Esophagus squamous epithelium (tissue), 5 donors: ENCODE measurements at places on chromosomes 7 and 10.
A peak's percentile ranks its signal among the peaks of the same experiment; 100 is the strongest.

- DNase-seq = no peak
Measured at GRCh38 chr7:49767719-49768118, 5.7 kb upstream of the VWC2 start.

GRCh38 chr7:31493714-31494181 is 20.1 kb upstream of the ITPRID1 start:
- no peak for DNase-seq

- no peak for DNase-seq
Measured at GRCh38 chr10:1366811-1367425, 310.7 kb downstream of the WDR37 start.

DNA sequence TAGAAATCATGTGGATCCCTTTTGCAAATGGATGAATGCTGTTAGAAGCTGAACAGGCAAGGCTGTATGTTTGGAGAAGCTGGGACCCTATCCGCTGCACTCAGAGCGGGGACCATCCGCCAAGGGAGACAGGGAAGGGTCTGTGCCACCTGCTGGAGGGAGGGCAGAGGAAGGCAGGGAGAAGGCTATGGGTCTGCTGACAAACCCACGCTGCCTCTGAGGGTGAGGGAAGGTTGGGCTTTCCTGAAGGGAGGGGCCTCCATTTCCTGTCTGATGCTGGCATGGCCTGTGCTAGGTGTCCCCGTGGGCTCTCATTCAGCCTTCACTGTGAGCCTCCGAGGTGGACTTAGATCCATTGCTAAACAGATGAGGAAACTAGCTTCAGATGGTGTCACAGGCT is 5.3 kb upstream of the CRHR2 start:
- no peak for DNase-seq

- no peak for DNase-seq
Measured at GRCh38 chr7:88201305-88201704, 18.5 kb downstream of the SRI start.

DNA sequence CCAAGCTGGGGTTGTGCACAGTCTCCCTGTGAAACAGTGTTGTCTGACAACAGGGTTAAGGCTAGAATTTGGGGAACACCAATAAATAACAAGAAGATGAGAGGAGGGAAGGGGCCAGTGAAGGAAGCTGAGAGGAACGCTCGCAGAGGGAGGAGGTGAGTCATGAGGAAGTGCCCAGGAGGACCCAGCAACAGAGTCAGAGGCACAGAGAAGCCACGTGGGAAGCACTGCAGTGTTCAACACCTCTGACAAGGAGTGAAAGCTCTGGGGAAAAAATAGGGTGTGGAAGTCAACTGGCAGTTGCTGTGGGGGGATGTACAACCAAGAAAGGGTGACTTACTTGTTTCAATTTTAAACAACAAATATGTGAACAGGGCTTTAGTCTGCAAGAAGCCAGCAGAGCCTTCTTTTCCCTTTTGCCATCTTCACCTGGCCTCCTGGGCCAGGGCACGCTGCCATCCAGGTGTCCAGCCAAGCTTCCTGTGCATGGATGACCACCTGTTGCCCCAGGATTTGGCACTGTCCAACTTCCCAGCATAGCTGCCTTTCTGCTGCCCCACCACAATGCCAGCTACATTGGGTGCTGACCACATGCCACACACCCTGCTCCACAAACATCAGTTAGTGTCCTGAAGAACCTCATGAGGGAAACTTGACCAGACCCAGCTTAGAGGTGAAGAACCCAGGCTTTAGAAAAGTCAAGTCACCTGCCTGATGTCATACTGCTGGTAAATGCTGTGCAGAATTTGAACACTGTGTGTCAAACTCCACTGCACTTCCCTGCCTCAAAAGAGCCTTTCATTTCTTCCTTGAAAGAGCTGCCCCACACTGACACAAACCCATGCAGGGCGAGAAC is 69.6 kb downstream of the ATXN7L1 start:
- DNase-seq = no peak

GRCh38 chr10:110360857-110361474 is 56.2 kb upstream of the SMNDC1 start:
- DNase-seq = no peak

DNA sequence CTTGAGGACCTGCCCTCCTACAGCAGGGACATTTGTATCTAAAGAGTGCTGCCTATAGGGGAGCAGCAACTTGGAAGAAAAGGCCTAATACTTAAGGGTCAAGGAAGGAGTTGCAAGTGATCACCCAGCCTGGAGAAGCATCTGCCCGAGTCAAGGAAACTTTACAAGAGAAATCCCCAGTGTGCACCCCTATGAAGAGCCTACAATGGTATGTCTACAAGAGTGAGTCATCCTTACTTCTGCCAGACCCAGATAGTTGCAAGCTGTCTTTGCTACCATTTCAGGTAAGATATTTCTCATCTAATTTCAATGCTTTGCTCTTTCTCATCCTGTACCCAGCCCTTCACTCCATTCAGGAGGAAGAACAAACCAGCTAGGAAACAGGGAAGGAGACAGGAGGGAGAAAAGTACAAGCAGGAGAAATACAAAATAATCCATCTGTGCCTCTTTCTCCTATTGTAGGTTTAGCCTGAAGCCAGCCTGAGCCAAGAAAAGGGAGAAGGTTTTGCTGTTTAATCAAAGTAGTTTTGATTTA is 34.4 kb upstream of the AGR3 start:
- no peak for DNase-seq

DNA sequence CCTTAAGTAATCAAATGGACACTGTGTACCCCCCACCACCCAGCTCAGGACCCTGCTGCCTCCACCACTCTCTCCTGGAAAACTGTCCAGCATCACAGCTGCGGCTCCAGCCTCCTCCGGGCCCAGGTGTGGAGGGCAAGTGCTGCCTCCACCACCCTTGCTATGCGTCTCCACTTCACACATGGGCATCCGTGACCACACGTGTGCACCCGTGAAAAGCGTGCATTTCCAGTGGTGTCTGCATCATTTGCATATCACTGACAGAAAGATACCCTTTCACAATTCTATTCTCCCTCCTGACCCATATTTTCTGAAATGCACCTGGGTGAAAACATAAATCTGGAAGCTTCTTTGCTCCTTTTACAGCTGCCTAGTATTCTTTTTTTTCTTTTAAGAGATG is 89.7 kb upstream of the PDGFA start:
- DNase-seq = no peak

DNA sequence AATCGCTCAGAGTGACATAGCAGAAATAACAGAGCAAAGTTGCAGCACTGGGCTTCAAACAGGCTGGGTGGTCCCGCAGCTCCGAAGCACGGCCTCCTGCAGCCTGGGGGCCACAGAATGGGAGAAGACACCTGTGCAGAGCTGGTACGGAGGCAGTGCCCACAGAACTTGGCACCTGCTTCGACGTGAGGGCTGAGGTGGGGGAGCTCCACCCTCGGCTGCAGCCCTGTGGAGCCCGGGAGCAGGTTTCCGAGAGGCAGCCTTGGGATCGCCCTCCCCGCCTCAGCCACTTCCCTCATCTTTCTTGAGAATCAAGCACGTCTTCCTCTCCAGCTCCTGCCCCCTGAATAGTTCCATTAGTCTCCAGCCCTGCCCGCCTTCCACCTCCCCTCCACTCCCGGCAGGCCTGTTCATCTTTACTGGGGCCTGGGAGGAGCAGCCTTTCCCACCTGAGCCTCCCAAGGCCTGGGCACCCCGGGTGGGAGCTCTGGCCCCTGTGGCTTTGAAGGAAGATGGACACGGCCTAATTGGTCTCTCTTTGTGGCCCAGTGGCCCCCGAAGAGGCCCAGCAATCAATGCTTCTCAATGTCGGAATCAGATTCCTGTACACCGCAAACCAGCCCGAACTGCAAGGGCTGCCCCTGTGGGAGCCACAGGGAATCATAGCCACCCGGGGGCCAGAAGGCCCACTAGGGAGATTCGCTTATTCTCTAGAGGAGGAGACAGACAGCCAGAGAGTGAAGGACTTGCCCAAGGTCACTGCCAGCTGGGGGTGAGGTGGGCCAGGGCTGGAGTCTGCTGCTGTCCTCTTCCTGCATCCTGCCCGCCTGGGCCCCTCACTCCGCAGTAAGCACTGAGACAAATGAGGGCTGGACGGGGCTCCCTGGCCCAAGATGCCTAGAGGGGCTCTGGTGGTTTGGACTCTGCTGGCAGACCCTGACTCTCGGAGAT is 17.0 kb upstream of the PCBD1 start:
- no peak for DNase-seq

- DNase-seq = no peak
Measured at GRCh38 chr7:135659159-135659846, 3.0 kb upstream of the STMP1 start.

- peak; percentile 63 for DNase-seq
Measured at GRCh38 chr10:14959221-14960057, at the start of gene MEIG1. Gene MEIG1 (plus strand): TSS chr10:14959388. CDS start chr10:14966469, 7,081 bp downstream.

DNA sequence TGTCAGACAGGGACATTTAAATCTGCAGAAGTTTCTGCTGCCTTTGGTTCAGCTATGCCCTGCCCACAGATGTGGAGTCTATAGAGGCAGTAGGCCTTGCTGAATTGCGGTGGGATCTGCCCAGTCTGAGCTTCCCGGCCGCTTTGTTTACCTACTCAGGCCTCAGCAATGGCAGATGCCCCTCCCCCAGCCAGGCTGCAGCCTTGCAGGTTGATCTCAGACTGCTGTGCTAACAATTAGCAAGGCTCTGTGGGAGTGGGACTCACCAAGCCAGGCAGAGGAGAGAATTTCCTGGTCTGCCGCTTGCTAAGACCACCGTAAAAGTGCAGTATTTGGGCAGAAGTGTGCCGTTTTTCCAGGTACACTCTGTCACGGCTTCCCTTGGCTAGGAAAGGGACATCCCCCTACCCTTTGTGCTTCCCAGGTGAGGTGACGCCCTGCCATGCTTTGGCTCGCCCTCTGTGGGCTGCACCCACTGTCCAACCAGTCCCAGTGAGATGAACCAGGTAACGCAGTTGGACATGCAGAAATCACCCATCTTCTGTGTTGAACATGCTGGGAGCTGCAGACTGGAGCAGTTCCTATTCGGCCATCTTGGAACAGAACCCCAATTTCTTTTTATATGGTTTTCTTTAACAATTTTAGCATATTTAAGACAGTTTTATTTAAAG is 28.4 kb upstream of the VWDE start:
- DNase-seq = no peak

- DNase-seq = no peak
Measured at GRCh38 chr7:3712841-3713240, 411.8 kb downstream of the SDK1 start.

- no peak for DNase-seq
Measured at GRCh38 chr10:591646-592045, 97.8 kb downstream of the DIP2C start.

DNA sequence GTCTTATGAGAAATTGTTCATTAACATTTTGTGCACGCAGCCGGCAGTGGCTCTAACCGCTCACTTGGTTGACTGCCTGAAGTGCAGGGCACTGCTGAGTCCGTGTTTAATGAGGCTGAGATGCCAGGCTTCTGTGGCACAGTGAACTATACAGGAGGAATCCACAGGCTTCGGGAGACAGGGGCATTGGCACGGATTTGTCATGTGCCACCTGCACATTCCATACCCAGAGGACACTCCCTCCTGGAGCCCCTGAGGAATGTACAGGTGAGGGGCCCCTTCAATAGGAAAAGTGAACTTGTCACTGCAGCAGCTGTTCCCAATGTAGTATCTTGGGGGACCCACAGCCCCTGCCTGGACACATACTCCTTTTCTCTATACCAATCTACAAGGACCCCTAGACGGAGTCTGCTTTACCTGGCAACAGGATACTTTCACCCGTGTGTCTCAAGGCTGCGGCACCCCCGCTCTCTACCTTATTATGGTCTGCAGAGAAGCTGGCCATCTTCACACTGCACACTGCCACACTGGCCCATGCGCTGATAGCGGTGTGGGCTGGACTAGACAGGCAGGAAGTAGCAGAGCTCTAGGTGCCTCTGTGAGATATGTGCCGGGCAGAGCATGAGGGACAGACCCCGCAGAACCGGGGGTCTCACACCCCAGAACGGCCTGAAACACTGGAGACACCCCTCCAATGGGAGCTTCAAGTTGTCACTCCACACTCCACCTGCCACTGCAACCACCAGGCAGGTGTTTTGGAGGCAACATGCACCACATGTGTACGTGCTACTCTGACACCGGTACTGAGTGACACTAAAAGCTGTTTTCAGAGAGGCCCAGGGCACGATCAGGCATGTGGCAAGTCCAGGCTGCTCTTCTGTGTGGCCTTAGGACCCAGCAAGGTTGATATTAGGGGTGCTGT is 71.4 kb upstream of the RHEB start:
- no peak for DNase-seq

- DNase-seq = no peak
Measured at GRCh38 chr10:17519457-17519856, 65.1 kb upstream of the ST8SIA6 start.

- no peak for DNase-seq
Measured at GRCh38 chr7:140334341-140335057, 63.8 kb downstream of the SLC37A3 start.
